Stimulated activated CD4-positive, alpha-beta T cell treated with anti-CD3 and anti-CD28 coated beads, TNF-alpha, amount 100 ng/mL, for 4 hours (primary cell): ENCODE measurements at places on chromosomes 5 and 9.

- no peak for DNase-seq
Measured at GRCh38 chr9:655875-656274, 185.6 kb upstream of the DMRT1 start.

- DNase-seq, result no peak
Measured at GRCh38 chr9:318646-319045, 104.0 kb downstream of the DOCK8 start.

- no peak for DNase-seq
Measured at GRCh38 chr9:127854184-127854806, at the start of gene ENG. Gene ENG (minus strand): TSS chr9:127854658. CDS start chr9:127854355, 303 bp downstream.

DNA sequence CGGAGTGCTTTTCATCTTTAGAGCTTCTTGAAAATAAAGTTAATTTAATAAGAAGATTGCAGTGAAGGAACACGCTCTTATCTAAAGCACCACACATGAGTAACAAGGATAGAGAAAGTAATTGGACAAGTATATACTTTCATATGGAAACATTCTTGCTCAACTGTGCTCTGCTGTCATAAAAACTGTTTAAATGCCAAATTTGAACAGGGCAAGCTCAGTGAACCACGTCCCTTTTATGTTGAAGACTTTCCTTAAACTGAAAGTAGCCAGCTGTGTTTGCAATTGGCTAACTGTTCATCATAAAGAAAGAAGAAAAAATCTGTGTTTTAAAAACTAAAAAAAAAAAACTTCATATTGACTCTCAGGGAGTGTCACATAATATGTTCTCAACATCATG is 1610.7 kb upstream of the C9orf72 start:
- no peak for DNase-seq

DNA sequence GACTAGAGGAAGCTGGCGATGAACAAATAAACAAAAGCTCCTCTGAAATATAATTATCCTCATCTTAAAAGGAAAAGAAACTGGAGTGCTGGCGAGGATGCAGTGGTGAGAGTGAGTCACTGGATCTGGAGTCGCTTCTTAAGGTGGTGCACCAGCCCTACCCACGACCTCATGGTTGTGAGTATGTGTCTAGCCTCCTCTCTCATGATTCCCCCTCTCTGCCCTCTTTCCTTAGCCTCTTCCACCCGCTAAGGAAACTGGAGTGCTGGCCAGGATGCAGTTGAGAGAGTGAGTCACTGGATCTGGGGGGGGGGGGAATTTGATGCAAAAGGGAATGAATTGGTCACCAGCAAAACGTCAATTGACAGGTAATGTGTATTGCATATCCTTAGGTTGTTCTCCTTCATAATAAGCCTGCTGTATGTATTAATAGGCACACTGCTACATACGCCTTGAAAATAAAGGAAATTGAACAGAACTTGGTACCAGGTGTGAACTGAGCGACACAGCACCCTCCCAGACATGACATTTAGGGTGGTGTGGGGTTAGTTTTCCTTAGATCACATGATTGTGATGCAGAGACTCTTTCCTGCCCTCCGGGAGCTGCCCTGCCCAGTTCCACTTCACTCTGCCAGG is 36.3 kb upstream of the EBF1 start:
- no peak for DNase-seq

- no peak for DNase-seq
Measured at GRCh38 chr5:143200781-143201398, 202.6 kb downstream of the NR3C1 start.

DNA sequence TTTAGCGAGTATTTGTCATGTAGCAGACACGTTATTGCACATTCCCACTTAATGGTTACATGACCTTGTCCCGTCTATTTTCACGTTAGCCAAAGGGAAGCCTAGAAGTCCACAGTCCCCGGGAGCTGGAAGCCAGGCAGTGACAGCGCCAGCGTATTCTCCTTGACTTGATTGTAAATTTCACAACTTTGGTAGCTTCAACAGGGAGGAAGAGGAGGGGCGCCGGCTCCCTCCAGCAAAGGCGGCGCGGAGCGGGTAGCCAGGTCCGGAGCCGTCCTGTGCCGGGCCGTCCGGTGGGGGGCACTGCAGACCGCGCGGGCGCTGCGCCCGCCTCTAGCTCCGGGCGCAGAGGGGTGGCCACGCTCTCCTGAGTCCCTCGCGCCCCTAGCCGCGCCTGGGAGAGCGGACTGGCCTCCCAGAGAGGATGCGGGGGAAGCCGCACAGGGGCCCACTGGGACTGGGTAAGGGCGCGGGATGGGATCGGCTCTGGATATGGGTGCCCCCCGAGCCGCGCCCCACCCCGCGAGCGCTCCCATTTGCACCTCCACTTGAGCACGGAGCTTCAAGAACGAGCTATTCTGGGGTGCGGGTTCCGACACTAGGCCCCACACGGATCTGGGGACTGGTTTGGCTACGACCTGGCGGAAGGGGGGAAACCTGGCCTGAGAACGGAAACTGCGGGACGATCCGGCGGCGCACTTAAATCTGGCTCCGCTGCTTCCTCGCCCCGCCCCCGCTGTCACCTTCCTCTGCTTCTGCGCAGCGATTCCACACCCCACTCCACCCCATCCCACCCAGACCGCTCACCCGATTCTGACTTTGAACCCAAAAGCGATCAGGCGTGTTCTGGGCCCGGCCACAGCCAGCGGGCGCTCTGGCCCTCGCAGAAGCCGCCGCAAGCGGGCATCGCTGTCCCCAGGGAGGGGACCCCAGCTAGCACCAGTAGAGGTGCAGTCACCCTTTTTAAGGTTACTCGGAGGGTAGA is 23.8 kb downstream of the KLF4 start:
- DNase-seq, result no peak

DNA sequence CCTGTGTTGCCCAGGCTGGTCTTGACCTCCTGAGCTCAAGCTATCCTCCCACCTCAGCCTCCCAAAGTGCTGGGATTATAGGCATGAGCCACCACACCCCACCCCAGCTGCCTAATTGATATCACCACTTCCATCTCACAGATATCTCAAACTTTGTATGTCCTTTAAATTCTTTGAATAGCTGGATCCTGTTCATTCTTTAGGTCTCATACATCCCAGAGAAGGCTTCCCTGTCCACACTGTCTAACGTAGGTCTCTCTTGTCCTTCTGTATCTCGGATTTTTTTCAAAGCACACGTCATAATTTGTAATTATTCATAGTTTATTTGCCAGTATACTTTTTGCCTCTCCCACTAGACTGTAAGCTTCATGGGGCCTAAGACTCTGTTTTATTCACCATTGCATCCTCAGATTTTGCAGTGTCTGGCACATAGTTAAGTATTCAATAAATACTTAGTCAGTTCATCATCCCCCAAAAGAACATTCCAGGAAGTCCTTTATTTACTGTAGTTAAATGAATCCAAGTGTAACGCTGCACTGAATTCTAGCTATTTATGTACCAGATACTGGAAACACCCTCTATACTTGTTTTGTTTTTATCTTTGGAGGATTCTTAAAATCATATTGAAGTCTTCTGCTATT is 10.5 kb downstream of the ARSK start:
- DNase-seq, result no peak

DNA sequence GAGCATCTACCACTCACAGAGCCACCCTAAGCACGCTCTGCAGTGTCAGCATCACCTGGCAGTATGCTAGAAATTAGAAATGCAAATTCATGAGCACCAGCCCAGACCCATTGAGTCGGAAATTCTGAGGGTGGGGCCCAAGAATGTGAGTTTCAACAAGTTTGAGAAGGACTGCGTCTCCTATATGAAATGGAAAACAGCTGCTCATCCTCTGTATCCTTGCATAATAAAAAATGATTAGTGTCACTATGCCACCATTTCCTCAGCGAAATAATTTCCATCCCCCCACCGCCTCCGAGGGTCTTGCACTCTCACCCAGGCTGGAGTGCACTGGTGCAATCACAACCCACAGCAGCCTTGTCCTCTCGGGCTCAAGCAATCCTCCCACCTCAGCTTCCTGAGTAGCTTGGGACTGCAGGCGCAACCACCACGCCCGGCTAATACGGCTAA is 1.3 kb upstream of the IQGAP2 start:
- peak; percentile 8 for DNase-seq

- no peak for DNase-seq
Measured at GRCh38 chr9:127705577-127706379, 1.0 kb upstream of the CFAP157 start.

- DNase-seq, result no peak
Measured at GRCh38 chr9:89482056-89482851, 15.7 kb downstream of the SEMA4D start.

- no peak for DNase-seq
Measured at GRCh38 chr5:126070481-126070880, 352.7 kb upstream of the GRAMD2B start.

DNA sequence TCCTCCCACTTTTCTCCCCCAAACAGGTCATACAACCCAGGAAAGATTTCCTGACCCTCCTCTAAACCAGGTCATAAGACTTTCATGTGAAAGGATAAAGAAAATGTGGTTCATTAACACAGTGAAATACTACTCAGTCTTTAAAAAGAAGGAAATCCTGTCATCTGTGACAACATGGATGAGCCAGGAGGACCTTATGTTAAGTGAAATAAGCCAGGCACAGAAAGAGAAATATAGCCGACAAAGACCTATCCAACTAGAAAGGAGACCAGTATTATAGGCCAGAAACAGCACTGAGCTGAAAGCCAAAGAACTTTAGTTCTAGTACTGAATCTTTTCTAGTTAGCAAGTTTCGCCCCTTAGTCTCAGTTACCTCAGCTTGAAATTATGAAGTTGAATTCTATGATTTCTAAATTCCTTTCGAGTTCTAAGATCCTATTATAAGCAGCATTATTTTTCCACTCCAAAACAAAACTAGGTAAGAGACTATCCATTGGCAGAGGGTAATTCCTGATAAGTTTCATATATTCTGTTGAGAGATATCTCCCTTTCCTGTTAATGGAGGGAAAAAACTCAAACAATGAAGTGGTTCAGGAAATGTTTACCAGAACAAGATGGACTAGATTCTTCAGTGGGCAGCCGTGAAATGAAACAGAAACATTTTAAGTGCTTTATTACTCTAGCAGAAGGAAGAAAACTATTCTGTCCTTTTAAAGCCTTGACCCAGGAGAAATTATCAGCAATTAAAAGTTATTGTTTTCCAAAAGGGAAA is 42.5 kb downstream of the GNA14 start:
- no peak for DNase-seq
